Skin of body (tissue), 3 donors: ENCODE measurements at places on chromosomes 1 and 21. TPM values are rescaled to one million over a fixed set of nuclear protein-coding genes. Genes with fewer than 3 reads are reported as not detected.

The ST6GALNAC5 gene
- total RNA-seq, result 3.7 TPM

The NCAM2 gene
- 7.1 TPM for total RNA-seq

The FGR gene
- 9.6 TPM for total RNA-seq

The TMPRSS15 gene
- total RNA-seq, result 0.10 TPM

The ANGPTL1 gene
- total RNA-seq, result 104 TPM

The RGS1 gene
- total RNA-seq, result 13.0 TPM

The OR2M2 gene
- not detected for total RNA-seq

The PGLYRP4 gene
- 4.3 TPM for total RNA-seq

The PLA2G2C gene
- not detected for total RNA-seq

The CEPT1 gene
- 46.8 TPM for total RNA-seq

The RAP1GAP gene
- 3.9 TPM for total RNA-seq

The PIP5K1A gene
- total RNA-seq, result 70.1 TPM

The NPHS2 gene
- total RNA-seq, result not detected

The CR1L gene
- total RNA-seq, result 1.6 TPM

The CASQ1 gene
- 109 TPM for total RNA-seq

The KRTAP19-3 gene
- total RNA-seq, result 9.7 TPM

The OLIG1 gene
- 0.20 TPM for total RNA-seq

The GBP2 gene
- total RNA-seq, result 15.4 TPM

The NID1 gene
- 85.2 TPM for total RNA-seq

The IL12RB2 gene
- 2.2 TPM for total RNA-seq

The MYOG gene
- 11.0 TPM for total RNA-seq
